ENCODE measurements at places on chromosomes 3 and 15. TPM values are rescaled to one million over a fixed set of nuclear protein-coding genes. Genes with fewer than 3 reads are reported as not detected.

The BLOC1S6 gene
- total RNA-seq: 34.8 TPM

The HYAL1 gene
- 5.4 TPM for total RNA-seq

The SPINT1 gene
- 81.1 TPM for total RNA-seq

The GPR171 gene
- total RNA-seq: not detected

The XYLB gene
- total RNA-seq: 1.5 TPM

The TGM5 gene
- not detected for total RNA-seq

The CAMP gene
- not detected for total RNA-seq

The NANOGP8 gene
- 221 TPM for total RNA-seq

DNA sequence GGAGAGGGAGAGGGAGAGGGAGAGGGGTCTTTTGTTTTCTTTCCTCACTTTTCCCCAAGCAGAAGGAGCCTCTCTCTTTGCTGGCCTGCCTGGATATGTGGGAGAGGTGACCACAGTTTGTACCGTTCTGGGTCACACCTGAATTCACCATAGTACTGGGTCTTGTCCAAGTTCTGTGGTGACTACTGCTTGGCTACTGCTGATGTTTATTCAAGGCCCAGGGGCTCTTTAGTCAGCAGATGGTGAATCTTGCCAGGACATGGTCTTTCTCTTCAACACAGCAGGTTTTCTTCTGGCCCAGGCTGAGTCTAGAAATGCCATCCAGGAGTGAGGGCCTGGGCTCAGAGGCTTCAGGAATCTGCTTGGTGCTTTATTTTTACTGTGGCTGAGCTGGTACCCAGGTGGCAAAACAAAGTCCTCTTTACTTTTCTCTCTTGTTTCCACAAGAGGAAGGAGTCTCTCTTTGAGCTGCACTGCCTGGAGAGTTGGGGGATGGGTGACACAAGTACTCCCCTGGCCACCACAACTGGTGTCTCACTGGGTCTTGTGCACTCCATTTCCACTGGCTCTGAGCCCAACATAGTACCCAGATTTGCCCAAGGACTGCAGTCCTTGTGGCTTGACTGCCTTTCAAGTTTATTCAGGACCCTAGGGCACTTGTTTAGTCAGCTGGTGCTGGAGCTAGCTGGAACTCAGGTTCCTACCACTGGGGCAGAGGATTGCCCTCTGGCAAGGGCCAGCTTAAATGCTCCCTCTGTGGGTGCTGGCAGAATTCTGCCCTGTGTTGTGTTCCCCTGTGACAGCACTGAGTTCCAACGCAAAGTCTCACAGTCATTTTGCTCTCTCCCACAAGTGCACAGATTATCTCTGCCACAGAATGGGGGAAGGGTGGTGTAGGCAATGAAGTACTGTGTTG is 16.8 kb upstream of the CCNDBP1 start:
- no peak for DNase-seq

GRCh38 chr15:26561130-26561529 is 211.7 kb downstream of the GABRB3 start:
- no peak for DNase-seq

- DNase-seq: no peak
These were observed 8.1 kb upstream of the CSPG5 start for GRCh38 chr3:47586746-47587145.

DNA sequence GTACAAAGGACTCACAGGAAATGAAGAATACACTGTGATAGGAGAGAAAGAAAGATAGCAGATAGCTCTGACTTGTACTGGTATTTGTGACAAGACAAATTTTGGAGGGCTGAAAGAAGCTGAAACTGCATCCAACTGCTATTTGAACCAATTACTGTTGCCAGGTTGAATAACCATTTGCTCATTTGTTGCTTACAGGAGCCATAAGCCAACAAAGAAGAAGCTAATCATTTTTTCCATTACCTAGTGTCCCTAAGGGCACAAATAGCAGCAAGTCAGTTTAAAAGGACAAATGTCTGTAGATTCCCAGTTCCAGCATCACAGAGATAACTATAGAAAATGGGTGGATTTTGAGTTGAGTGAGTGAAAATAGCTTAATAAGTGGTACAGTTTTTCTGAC is 376.9 kb upstream of the ARPP21 start:
- DNase-seq: no peak

DNA sequence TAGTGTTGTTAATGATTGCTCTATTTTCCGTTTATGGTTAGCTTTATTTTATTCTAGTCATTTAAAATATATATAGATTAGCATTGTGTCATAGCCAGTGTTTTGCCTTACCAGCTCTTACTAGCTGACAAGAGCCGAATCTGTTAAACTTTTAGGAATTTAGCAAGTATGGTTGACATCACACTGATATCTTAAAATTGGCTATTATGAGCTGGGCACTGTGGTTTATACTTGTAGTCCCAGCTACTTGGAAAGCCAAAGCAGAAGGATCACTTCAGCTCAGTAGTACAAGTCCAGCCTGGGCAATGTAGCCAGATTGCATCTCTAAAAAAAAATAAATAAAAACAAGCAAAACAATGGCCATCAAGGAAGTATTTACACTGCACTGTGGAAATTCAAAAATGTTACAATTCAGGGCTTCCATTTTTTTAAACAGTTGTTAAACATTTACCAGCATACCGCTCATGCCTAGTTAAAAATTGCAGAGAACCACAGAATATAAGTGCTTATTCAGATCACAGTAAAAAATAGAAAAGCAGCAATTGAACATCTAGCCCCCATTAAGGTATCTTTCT is 208.4 kb upstream of the CGNL1 start:
- no peak for DNase-seq

- no peak for DNase-seq
These were observed 215.3 kb downstream of the FAM43A start for GRCh38 chr3:194900854-194901522.

DNA sequence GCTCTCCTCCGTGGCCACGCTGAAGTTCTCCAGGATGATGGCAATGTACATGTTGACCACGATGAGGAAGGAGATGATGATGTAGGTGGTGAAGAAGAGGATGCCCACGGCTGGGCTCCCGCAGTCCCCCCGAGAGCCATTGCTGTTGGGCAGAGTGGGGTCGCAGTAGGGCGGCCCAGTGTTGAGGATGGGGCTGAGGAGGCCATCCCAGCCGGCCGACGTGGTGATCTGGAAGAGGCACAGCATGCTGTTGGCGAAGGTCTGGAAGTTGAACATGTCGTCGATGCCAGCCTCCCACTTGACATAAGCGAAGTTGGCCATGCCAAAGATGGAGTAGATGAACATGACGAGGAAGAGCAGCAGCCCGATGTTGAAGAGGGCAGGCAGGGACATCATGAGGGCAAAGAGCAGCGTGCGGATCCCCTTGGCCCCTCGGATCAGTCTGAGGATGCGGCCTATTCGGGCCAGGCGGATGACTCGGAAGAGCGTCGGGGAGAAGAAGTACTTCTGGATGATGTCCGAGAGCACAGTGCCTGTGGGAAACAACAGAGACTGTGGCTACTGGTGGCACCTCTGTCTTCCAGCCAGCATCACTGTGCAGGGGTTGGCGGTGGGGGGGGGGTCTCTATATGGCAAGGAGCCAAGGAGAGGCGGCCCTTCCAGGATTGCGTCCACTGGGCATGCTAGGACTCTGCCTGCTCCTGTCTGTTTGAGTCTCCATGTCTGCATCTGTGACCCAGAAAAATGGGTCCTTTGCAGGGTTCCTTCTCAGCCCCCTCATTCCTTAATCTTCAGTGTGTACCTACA is 55.1 kb downstream of the EXOG start:
- no peak for DNase-seq

GRCh38 chr3:143121241-143122088 is 1.9 kb downstream of the CHST2 start:
- DNase-seq: peak; percentile 76

GRCh38 chr3:24510030-24510648 is 15.5 kb upstream of the THRB start:
- no peak for DNase-seq

DNA sequence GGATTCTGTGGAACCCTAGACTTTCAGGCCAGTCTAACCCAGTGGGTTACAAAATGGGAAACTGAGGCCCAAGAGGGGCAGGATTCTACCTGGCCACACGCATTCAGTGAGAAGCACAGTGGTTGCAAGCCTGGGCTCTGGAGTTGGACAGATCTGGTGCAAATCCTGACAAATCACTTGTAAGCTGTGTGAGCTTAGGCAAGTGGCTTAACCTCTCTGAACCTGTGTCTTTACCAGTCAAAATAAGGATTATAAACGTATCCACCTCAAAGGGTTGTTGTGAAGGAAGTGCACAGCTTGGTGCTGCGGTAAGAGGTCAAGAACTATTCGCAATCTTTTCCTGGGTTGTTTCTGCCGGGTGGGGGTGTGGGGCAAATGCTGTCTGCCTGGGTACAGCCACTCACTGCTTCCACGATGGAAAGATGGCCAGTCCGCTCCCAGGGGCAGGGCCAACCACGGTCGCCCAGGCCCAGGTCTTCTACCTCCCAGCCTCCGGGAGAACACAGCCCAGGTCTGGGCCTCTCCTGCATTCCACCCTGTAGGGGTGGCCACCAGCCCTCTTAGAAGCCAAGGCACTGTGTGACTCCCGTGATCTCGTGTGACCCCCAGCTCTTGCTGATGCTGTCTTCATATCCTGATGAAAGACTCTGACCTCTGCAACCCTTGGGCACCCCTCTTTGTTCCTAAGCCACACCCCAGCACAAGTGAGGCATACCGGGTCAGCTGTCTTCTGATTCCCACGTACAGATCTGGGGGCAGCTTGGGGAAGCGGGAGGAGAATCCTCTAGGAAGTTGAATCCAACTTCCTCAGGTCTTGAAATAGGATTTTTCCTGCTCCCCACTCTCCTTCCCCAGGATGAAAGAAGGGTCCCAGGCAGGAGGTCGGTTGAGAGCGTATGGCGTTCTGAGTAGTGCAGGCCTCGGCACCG is 1.5 kb downstream of the CHRNA3 start:
- DNase-seq: peak; percentile 78

DNA sequence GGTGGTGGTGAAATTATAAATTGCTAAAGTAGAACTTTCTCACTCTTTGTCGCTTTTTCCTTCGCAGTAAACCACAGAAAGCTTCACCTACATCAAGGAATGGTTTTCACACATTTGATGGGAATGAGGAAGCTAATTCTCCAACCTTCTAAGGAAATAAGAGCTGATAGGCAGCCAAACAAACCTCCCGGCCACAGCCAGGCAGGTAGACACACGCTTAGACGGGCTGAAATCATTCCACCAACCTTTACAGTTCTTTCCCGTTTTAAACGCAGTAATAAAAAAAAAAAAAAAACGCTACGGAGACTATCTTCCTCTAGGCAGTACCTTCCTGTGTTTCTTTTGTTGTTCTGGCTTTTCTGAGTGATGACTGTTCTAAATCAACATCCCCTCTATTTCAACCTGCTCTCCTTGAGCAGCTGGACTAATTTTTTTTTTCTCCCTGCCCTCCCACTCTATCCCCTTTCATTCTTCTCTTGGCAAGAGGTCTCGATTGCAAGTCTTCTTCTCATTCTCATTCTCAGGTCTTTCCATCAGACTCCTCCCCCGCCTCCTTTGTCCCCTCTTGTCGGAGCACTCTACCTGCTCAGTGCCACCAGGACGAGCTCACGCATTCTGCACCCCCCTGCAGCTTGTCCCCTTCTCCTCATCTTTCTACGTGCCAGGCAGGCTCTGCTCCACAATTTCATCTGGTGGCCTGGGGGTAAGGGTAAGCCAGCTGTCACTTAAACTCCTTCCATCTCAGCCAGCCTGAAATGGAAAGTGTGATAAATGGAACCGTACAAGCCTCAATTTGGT is 391.1 kb upstream of the MDFIC2 start:
- DNase-seq: no peak

- DNase-seq: no peak
These were observed 175.8 kb downstream of the THSD4 start for GRCh38 chr15:71290881-71291635.

DNA sequence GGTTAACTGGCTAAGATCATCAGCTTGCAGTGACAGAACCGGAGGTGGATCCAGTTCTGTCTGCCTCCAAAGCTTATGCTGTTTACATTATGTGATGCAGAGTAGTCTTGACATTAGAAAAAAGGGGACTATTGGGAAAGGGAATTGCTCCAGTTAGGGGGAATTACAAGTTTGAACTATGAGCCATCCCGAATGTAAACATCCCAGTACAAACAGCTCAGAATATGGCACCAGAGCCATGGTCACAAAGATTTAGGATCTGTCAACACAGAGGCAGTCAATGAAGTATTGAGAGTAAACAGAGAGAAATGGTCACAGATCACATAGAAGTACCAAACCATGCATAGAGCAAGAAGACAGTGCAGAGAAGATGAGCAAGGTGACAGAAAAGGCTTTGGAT is 39.8 kb upstream of the CRTC3 start:
- no peak for DNase-seq

DNA sequence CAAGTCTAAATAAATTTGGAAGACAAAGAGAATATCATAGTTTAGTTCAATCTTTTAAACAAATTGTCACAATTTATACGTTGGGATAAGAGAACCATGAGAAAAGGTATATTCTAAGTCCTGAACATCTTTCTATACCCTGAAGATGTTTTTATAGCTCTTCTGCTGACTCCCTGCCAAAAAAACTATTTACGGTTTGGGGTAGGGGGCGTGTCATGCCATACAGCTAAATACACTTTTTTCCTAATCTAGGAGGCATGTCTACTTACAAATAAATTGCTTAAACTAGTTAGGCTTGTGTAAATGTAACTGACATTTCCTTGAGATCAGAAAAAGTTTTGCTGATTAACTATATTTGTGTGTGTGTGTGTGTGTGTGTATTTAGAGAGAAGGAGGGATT is 163.3 kb downstream of the PGPEP1L start:
- DNase-seq: no peak
